NCI-H524 (cell line): ENCODE measurements at places on chromosomes 16 and 17.
A peak's percentile ranks its signal among the peaks of the same experiment; 100 is the strongest.

- no peak for DNase-seq
Observed at GRCh38 chr17:35170968-35171771, 23.0 kb downstream of the SLC35G3 start.

DNA sequence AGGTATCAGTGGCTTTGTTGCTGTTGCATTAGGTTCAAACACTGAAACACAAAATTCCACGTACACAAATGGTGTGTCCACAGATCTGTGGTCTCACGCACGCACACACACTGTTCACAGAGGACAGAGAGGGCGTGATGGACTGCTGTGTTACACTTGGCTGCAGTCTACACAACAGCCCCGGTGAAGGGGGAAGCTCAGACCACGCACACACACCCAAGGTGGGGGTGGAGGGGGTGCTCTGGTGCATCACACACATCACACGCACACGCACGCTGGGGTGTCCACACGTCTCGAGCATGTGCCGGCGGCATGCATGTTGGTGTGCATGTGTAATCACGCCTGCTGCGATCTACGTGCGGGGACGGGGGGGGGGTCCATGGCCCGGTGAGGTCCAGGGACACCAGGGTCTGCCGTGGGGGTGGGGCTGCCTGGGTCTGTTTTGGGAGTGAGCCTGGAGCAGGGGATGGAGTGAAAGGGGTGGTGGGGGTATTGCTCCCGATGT lies 7.3 kb downstream of the HSD3B7 start:
- DNase-seq = no peak

DNA sequence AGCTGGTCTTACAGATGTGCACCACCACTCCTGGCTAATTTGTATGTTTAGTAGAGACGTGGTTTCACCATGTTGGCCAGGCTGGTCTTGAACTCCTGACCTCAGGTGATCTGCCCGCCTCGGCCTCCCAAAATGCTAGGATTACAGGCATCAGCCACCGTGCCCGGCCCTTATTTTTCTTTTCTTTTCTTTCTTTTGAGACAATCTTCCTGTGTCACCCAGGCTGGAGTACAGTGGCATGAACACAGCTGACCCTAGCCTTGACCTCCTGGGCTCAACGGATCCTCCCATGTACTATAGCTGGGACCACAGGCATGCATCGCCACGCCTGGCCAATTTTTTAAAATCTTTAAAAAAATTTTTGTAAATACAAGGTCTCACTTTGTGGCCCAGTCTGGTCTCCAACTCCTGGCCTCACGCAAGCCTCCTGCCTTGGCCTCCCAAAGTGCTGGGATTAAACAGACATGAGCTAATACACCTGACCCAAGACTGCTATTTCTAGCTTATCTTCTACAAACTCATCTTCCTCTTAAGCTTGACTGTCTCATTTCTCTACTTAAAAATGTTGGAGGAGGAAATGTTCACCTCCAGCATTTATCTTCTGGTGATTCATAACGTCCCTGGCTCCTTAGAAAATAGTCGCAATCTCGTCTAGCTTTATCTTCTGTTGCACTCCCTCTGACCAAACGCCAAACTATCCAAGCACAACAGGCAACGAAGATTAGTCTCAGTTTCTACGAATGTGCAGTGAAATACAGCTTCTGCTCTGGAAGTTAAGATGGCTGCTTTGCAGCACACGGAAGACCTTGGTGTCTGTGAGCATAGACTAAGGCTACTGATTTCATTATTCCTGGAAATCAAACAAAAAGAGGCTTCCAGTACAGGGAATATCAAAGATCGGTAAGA lies 8.2 kb upstream of the TMEM94 start:
- DNase-seq = no peak

- DNase-seq = no peak
Observed at GRCh38 chr16:6382924-6383459, 949.7 kb upstream of the RBFOX1 start.

GRCh38 chr17:18992454-18993130 lies 12.0 kb downstream of the FAM83G start:
- DNase-seq = peak; percentile 17

- no peak for DNase-seq
Observed at GRCh38 chr17:42629411-42630009, 20.0 kb downstream of the TUBG1 start.

DNA sequence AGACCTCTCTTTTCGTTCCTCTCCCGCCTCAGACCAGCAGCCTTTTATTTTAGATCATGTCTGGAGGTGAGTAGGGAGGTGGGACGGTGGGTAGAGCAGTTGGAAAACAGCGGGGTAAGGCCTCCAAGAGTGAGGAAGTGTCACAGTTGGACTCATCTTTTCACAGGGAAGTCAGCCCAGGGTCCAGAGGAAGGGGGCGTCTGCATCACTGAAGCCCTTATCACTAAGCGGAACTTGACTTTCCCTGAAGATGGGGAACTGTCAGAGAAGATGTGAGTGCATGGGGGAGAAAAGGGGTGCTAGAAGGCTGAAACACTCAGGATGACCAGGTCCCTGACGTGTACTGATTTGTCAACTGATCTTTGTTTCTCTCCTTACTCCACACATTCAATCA lies 461 bp downstream of the LRRC46 start:
- DNase-seq = no peak

- DNase-seq = no peak
Observed at GRCh38 chr17:17090642-17091103, 48.4 kb downstream of the MPRIP start.

- no peak for DNase-seq
Observed at GRCh38 chr16:12240036-12240435, 263.5 kb downstream of the SNX29 start.

- DNase-seq = no peak
Observed at GRCh38 chr16:24580665-24581064, 41.3 kb downstream of the RBBP6 start.

GRCh38 chr16:1327619-1327947 lies 5.9 kb upstream of the BAIAP3 start:
- no peak for DNase-seq

GRCh38 chr17:73613271-73614233 lies 30.7 kb downstream of the SDK2 start:
- DNase-seq = peak; percentile 95

GRCh38 chr16:21277927-21278706 lies at the start of gene CRYM:
Gene CRYM, minus strand, starts transcription at chr16:21278290. Its CDS starts 39 bp downstream, at chr16:21278251.
- DNase-seq = no peak

DNA sequence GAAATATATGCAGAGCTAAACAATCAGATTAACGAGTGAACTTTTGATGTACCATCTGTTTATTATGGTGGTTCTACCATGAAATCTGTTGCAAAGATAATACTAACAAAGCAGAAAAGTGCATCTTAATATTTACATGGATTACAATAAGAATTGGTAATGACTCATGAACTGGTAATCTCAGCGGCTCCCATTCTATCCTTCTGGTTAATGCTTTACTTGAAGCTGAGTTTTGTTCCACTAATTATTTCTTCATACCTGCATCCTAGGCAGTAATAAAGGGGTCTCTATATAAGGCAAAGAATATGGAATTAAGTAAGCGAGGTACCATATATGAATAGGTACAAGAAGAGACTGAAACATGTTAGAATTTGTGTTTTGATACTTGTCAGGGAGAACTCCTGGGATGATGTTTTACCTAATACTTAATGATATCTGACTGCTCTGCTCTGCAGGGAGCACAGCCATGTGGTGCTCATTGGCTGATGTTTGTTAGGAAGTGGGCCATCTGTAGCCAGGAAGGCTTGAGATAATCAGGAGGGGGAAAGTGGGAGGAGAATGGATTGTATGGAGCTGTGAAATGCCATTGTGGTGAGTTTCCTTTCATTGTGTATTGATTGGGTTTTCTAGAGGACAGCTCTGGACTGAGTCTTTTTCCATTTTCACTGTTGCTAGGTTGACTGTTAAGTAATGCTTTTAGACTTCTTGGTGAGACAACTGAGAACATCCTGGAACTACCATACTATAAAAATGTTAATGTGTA lies 52.6 kb downstream of the MAP2K6 start:
- DNase-seq = peak; percentile 88

DNA sequence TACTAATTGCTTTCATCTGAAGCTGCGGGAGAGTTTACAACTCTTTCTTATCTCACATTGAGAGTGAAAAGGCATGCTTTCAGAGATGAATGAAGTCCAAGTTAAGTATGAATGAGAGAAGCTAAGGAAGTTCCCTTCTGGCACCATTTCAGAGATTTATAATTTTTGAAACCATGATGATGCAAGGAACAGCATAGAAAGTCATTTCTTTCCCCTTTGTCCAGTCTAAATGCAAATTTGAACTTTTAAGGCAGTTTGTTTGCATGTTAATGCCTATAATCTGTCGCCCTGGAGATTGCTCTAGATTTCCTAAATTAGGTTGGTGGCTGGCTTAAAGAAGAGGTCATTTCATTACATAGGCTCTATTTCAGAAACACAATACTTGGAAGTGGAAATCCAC lies 594.8 kb upstream of the GOT2 start:
- no peak for DNase-seq

DNA sequence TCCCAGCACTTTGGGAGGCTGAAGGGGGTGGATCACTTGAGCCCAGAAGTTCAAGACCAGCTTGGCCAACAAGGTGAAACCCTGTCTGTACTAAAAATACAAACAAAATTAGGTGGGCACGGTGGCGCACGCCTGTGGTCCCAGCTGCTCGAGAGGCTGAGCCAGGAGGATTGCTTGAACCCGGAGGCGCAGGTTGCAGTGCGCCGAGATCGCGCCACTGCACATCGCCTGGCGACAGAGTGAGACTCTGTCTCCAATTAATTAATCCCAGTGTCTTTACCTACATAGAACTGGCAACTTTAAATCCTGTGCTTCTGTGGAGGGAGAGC lies 1.5 kb upstream of the ELOB start:
- no peak for DNase-seq

DNA sequence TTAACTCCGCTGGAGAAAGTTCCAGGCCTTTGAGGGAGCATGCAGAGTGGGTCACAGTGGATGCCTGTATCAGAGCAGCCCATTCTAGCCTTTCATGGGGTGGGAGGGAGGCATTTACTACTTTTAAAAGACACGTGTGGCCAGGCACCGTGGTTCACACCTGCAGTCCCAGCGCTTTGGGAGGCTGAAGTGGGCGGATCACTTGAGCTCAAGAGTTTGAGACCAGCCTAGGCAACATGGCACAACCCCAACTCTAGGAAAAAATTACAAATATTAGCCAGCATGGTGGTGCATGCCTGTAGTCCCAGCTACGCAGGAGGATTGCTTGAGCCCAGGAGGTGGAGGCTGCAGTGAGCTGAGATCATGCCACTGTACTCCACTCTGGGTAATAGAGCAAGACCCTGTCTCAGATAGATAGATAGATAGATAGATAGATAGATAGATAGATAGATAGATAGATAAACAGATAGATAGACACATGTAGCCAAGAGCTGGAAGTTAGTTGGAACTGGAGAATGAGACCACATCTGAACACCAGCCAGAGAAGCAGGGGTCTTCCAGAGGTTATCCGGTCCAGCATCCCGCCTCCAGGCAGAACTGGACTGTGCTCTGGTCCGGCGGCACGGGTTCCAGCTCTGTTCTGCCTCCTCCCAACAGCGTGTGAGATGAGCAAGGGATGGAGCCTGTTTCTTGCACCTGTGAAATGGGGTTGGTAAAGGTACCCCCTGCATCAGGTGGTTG lies 3.6 kb downstream of the ADCY7 start:
- DNase-seq = no peak

DNA sequence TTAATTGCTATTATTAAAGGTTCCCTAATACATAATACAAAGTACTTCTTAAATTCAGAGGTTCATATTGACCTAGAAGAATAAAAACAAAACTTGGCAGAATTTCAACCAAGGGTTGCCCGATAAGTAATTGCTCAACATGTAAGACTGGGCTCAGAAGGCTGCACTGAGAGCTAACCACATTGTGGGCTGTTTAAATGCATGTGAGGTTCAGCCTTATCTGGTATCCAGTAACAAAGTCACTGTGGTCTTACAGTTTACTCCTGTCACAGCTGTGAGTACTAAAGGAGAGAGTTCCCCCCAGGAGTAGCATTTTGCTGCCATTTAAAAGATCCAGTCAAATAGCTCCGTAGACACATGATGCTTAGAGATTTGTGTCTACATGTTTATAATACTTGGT lies 1.6 kb upstream of the DHRS11 start:
- DNase-seq = no peak

- no peak for DNase-seq
Observed at GRCh38 chr16:66130296-66130905, 236.1 kb upstream of the CDH5 start.

GRCh38 chr16:70160821-70161220 lies 12.8 kb upstream of the CLEC18C start:
- no peak for DNase-seq

- DNase-seq = no peak
Observed at GRCh38 chr16:71564335-71564967, 12.4 kb downstream of the TAT start.

- DNase-seq = no peak
Observed at GRCh38 chr17:19911033-19911432, 43.3 kb upstream of the ULK2 start.

DNA sequence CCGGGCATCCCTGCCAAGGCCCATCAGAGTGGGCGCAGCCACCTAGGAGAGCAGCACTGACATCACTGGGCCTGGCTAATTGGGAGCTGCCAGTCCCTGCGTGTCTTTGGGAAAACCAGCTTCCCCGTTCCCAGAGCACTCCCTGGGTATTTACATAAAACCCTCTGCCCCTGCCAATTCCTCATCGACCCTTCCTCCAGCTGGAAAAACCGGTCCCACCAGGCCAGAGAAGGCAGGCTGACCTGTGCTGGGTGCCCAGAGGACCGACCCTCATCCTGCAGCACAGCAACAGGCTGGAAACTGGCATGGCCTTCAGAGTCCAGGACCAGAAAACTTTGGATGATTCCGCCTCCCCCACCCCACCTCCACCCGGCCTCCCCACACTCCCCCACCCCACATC lies 8.2 kb upstream of the FOXN1 start:
- no peak for DNase-seq

- DNase-seq = no peak
Observed at GRCh38 chr17:75013092-75013559, 656 bp downstream of the MRPL58 start.

GRCh38 chr17:66412857-66413558 lies 110.6 kb downstream of the PRKCA start:
- DNase-seq = peak; percentile 98

DNA sequence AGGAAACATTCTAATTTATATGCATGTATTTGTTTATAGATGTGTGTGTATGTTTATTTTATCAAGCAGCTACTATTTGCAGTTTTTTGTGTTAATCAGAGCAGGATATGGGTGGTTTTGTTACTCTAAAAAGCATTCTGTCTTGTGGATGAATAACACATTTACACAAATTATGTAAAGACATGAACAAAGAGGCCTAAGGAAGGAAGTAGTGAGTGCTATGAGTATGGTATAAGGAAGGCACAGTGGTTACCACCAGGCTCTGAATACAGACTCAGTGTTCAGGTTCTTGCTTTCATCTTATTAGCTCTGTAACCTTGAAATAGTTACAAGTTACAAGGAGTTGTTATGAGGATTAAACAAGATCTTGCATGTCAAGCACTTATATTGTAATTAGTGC lies 33.9 kb downstream of the STXBP4 start:
- DNase-seq = no peak

GRCh38 chr16:88705076-88705684 lies 1.0 kb downstream of the RNF166 start:
- no peak for DNase-seq

DNA sequence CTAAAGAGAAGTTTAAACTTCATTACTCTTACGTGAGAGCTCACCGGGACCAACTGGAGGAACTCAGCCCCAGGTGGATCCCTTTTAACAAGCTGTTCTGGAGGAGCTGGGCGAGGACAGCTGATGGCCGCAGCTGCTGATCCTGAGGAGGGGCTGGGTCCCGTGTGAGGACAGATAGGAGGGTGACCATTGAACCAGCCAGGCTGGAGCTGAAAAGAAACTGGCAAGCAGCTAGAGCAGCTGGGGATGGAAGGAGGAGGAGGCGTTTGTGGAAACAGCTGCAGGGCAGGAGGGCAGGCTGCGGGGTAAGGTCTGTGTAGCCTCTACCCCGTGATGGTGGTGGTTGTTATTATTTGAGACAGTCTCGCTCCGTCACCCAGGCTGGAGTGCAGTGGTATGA lies 119.5 kb downstream of the AATF start:
- DNase-seq = no peak
